ENCODE measurements at places on chromosomes 5 and 9.

DNA sequence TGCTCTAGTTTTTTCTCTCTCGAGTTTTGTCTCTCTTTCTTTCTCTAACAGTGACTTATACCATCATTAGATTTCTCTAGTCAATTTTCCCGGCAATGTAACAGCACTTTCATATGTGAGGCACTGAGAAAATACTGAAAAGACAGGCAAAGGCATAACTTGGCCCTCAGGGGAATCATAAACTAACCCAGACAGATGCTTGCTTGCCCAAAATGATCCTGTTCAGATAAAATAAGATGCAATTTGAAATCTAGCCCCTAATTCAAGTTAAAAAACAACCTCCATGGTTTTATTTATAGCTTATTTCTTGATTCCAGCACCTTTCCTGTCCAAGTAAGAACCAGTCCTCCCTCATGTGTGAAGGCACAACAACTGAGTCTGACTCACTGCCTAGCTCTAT is 294.6 kb downstream of the GAS1 start:
- DNase-seq: no peak

DNA sequence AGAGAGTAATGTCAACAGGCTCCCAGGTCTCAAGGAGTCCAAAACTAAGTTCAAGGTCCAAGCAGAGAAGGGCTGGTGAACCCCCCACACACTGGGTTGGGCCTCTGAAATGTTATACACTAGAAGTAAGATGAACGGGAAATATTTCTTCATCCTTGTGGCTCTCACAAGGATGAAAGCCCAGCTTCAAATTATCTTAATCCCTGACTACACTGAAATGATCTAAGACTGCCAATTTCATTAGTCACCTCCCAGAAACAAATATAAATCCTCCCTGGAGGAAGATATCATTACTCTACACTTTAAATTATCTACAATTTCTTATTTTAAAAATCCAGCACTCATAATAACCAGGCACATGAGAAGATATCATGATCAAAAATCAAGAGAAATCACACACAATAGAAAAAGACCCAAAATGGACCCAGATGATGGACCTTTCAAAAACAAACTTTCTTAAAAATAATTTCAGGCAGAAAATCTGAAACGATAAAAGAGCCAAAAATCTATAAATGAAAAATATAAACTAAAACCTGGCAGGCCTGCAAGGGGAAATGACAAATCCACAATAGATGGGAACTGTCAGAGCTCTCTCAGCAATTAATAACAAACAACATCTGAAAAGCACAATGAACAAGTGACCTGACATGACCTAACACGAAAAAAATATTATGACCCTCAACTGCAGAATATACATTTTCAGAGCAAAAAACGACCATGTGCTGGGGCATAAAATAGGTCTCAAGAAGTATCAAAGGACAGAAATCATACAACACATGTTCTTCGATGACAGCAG is 117.4 kb downstream of the GPR21 start:
- DNase-seq: no peak

DNA sequence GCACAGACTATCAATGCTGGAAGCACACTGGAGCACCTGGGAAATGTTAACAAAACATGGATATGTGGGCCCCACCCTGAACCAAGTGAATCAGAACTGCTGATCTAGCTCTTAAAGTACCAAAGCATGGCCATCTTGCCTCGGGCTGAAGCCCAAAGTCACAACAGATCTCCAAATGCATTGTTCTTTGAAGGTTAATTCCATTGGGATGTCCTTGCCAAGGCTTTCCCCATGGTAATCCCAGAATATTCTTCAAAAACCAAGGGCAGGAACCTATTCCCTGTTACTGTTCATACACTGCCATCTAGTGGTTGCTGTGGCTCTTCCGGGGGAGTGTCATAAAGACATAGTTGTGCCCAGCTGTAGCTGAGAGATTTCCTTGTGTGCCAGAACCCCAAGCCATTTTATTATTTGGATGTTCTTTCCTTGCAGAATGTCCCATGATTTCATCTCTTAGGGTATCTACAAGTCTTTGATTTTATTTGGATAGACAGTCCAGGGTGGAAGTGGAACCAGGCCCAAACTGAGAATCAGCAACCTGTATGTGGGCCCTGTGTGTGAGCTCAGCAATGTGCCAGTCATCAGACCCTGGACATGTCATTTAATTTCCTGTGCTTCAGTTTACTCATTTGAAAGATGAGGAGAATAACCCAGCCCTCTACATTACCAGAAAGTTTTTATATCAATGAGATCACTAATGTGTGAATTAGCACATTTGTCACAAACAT is 290.0 kb downstream of the ACTL7B start:
- peak; percentile 86 for DNase-seq

DNA sequence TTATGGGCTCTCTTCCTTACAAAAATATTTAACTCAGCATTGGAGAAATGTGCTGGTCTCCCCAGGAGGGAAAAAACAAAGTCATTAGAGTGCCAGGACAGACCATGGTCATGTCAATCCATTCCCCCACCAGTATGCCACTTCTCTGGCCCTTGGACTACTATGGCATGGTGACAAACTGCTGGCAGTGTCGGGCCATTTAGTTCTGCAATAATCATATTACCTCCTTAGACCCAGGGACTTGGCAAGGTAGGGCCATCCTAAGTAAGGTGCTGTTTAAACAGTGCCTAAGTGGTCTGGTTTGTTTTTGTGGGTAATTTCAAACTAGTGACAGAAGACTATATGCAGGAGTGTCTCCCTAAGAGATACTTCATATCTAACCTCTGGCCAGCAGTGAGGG is 177.8 kb upstream of the STK32A start:
- no peak for DNase-seq

- DNase-seq: no peak
Observed at GRCh38 chr9:128712451-128713410, 10.4 kb downstream of the PKN3 start.

- no peak for DNase-seq
Observed at GRCh38 chr5:132370181-132370970, 866 bp downstream of the SLC22A5 start.

- peak; percentile 40 for DNase-seq
Observed at GRCh38 chr9:107810461-107810961, 320.9 kb upstream of the KLF4 start.

DNA sequence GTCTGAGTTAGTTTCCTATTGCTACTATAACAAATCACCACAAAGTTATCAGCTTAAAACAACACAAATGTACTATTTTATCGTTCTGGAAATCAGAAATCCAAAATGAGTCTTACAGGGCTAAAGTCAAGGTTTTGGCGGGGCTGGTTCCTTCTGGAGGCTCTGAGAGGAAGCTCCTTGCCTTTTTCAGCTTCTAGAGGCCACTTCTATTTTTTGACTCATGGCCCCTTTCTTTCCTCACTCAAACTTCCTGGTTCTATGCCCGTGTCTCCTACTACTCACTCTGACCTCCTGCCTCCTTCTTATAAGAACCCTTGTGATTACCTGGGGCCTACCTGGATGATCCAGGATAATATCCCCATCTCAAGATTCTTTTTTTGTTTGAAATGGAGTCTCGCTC is 48.2 kb downstream of the GABBR2 start:
- no peak for DNase-seq
